ENCODE measurements at places on chromosomes 2 and 18.

- DNase-seq = no peak
Measured at GRCh38 chr2:10149635-10150034, 27.1 kb downstream of the RRM2 start.

- no peak for DNase-seq
Measured at GRCh38 chr2:220341014-220341413, 713.6 kb downstream of the SLC4A3 start.

- no peak for DNase-seq
Measured at GRCh38 chr2:230668184-230668938, 44.3 kb upstream of the CAB39 start.

GRCh38 chr2:233513953-233514655 is 52.5 kb downstream of the USP40 start:
- no peak for DNase-seq

DNA sequence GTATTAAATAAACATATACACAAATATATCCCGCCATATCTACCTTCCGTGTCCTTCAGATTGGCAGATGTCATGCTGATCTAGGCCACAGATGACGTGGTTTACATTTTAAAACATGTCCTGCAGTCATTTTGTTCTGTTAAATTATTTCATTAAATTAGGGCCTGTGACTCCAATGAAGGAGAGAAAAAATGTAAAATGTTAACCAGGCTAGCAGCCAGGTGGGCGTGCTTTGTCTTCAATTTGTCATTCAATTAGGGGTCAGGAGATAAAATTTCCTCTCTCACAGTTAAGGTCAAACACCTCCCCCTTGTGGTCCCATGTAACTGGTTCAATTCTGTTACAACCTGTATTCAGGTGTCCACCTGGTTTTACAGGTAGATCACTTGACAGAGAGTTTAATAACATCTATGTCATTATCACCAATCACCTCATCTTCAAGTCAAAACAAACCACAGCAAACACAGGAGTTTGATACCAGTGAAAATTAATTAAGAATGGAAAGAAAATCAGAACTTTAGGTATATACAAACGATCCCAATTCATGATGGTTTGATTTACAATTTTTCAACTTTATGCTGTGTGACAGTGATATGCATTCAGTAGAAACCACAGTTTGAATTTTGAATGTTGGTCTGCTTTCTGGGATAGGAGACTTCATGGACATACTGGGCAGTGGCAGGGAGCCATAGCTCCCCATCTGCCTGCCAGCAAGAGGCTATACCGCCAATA is 339.4 kb downstream of the CMPK2 start:
- DNase-seq = no peak

GRCh38 chr2:108573061-108573460 is 38.8 kb downstream of the LIMS1 start:
- DNase-seq = peak; percentile 80

DNA sequence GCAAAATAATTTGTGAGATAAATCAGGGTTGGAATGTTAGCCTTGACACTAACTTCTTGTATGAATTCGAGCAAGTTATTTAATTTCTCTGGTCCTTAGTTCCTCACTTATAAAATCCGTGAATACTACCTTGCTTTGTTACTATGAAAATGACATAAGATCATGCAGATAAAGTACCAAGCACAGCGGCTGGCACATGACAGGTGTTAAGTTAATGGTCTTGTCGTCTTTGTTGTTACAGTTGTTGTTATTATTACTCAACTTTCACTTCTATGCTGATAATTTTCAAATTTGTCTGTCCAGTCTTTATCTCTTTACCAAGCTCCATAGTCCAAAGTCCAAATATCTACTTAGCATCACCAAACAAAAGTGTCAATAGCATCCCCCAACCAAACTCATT is 482.1 kb downstream of the ARHGAP15 start:
- no peak for DNase-seq

DNA sequence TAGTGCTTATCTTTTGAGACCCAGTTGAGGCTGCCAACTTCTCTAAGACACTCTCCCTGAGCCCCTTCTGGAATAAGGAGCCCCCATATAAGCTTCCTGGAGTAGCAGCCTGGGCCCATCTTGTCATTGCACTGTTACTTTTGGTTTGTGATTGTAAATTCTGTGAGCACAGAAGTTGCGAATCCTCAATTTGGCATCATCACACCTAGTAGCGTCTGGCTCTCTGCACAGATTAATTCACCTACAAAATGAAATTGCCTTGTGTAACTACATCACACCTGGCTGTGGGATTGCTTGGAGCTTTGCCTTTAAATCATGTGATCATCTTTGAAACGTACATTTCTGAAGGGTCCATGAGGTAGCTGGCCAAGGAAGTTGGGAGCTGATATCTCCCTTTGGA is 193.2 kb upstream of the BCL2L11 start:
- no peak for DNase-seq

GRCh38 chr2:127659408-127660290 is 13.7 kb downstream of the GPR17 start:
- no peak for DNase-seq

DNA sequence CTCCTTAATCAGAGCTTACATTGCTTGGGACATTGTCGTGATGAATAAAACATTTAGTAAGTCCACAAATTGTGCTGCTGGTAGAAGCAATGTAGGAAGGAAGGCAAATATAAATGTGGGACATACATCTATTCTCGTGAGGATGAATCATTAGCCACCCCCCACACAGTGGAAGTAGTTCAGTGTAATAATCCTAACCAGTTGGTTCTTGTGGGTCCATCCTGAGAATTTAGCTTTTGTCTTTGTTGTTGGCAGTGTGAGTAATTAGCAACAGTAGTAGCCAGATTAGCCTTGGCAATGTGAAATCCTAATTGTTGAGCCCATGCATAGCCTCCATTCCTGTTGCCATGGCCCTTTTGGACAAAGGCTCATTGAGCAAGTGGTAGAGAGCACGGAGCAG is 532.1 kb downstream of the FBXO15 start:
- no peak for DNase-seq

DNA sequence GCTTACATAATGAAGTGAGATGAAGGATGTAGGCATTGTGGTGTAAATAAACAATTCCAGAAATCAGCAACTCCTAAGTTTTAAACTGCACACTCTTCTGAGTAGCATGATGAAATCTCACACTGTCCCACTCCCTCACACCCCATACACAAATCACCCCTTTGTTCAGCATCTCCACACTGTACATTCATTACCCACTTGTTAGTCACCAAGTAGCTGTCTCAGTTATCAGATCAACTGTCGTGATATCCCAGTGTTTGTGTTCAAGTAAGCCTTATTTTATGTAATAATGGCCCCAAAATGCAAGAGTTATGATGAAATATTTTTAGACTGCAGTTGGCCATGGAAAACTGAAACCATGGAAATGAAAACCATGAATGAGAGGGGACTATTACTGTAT is 135.7 kb downstream of the GRB14 start:
- no peak for DNase-seq

- no peak for DNase-seq
Measured at GRCh38 chr2:71897836-71898235, 249.8 kb downstream of the CYP26B1 start.

GRCh38 chr2:8202132-8202531 is 479.7 kb upstream of the ID2 start:
- DNase-seq = no peak

Measured in fibroblast of the conjunctiva (primary cell).